Heart left ventricle (tissue), 16 donors: ENCODE measurements at places on chromosomes 4 and X. TPM values are rescaled to one million over a fixed set of nuclear protein-coding genes. Genes with fewer than 3 reads are reported as not detected.

DNA sequence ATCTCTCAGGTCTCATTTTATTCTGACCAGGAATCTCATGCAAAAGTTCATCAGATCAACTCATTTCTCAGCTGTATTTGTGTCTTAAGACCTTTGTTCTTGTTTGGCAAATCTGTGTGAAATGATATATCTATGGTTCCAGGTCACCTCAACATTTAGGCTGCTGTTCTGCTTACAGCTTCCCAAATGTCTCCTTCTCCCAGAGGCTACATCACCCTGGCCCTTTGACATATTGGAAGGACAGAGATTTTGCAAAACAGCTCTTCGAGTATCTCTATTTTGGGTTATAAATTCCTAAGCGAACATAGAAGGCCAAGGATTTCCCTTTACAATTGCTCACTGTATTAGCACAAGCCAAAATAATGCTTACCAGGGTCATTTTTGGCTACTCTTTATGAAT lies 57.5 kb upstream of the GIMD1 start:
- DNase-seq, result no peak

- no peak for DNase-seq
Observed at GRCh38 chr4:58809366-58809765, 1699.2 kb upstream of the IGFBP7 start.

- no peak for DNase-seq
Observed at GRCh38 chr4:71126719-71127118, 133.3 kb downstream of the DCK start.

GRCh38 chr4:76623217-76624045 lies 188.4 kb downstream of the SHROOM3 start:
- DNase-seq, result no peak

- no peak for DNase-seq
Observed at GRCh38 chr4:21960793-21961192, 12.2 kb upstream of the KCNIP4 start.

The PDZD11 gene
- total RNA-seq, result 51.4 TPM

The SCD5 gene
- total RNA-seq, result 3.1 TPM

The GAB3 gene
- 20.0 TPM for total RNA-seq

The CCNA2 gene
- 0.32 TPM for total RNA-seq
